Left lobe of liver (tissue), 2 donors: ENCODE measurements at places on chromosomes 2 and 18. TPM values are rescaled to one million over a fixed set of nuclear protein-coding genes. Genes with fewer than 3 reads are reported as not detected.

- peak; percentile 83 for DNase-seq
Measured at GRCh38 chr2:201116959-201117734, 1.2 kb downstream of the CFLAR start.

- no peak for DNase-seq
Measured at GRCh38 chr2:2748399-2749205, 417.5 kb upstream of the MYT1L start.

The CYP27A1 gene
- 263 TPM for total RNA-seq

DNA sequence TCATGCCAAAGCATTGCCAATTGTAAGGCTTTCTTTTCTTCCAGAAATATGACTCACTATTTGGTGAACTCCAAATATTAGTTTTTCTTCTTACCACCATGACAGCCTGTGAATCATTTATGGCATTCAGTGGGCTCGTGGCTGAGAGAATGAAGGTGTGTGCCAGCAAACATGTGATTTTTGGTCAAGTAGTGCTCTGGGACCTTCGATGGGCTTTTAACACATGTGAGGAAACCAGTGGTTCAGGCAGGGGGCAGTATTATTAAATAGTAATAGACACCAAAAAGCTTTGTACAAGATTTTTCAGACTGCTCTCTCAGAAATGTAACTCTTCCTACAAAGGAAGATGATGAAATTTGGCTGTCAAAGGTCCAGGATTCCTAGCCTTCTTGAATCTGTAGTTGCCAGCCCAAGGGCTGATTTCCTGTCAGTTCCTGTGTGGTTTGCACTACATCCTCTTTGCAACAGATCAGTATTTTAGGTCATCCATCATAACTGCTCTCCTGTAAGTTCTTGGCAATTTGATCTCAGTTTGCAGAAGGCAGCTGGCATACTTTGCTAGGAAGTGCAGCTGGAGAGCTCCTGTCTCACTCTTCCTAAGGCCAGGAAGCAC is 64.3 kb downstream of the BABAM2 start:
- no peak for DNase-seq

DNA sequence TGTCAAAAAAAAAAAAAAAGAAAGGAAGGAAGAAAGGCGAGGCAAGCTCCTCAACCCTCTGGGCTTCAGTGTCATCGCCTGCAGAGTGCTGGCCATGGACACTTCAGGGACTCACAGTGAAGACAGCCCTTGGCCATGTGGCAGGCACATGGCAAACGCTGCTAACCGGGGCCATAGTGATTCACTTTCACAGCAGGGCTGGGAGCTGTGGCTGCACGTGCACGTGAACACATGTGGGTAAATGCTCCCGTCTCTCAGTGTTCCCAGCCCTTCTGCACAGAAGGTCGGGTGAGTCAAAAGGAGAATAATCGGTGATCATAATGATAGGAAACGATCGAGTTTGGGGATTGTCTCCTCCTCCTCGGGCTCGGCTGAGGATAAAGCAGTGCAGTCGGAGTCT is 46.1 kb upstream of the UBE2F start:
- no peak for DNase-seq
